ENCODE measurements at places on chromosomes 2 and 18. TPM values are rescaled to one million over a fixed set of nuclear protein-coding genes. Genes with fewer than 3 reads are reported as not detected.

The ANKRD44 gene
- total RNA-seq: 234 TPM

The LYG2 gene
- not detected for total RNA-seq

The IFIH1 gene
- 31.8 TPM for total RNA-seq

The CLEC4F gene
- total RNA-seq: not detected

The AKAIN1 gene
- total RNA-seq: not detected

The GCG gene
- not detected for total RNA-seq

All from T-helper 2 cell treated with Interferon-gamma antibody and Interleukin-4, amounts not matched to agents 100 ng/mL and 5 ng/mL, for 36 hours (primary cell).